ENCODE measurements at places on chromosomes 1 and 21.

DNA sequence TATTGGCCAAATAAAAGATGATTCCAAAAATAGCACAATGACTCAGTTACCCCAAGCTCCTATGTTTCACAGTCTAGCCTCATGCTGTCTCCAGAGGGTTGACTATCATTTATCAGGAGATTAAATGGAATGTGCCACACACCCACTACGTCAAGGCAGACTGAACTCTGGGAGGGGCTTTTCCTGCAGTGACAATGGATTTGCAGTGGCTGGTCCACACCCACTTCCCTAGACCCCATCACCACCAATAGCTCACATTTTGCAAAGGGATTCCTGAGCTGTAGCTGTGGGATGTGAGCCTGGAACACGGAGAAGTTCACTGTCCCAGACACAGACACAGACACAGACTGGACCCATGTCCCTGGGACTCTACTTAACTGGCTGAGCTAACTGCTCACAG, 77.1 kb downstream of the HLCS start:
- peak; percentile 90 for DNase-seq

GRCh38 chr1:199167460-199167859, 528.6 kb downstream of the PTPRC start:
- DNase-seq = no peak

DNA sequence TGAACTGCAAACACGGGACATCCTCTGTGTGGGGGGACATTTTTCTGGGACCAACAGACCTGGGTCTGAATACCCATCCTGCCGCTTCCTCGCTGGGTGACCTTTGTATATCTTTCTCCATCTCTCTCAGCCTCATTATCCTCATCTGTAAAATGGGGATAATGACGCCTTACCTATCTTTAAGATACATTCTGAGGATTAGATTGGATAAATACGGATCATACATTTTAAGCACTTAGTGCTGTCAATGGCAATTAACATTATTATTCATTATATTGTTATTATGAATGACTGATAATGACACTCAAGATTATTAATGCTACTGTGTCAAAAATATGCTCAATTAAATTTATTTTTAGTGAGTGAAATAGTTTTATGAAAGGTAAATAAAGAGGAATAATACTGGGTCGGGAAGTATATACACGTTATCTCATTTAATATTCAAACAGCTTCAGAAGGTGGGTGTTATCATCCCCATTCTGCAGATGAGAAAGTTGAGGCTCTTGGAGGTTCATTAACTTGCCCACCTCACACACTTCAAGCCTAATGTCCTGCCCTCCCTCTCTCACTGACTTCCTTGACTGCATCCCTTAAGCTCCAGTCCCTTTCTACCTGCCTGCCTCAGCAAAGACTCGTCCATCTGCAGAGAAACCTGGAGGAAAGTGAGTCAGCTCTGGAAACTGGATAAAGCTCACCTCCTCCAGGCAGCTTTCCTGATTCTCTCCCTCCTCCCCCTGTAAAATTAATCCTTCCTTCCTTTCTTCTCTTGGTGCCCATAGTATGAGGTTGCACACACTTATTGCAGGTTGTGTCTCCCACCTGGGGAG, 120.7 kb upstream of the JUN start:
- no peak for DNase-seq

DNA sequence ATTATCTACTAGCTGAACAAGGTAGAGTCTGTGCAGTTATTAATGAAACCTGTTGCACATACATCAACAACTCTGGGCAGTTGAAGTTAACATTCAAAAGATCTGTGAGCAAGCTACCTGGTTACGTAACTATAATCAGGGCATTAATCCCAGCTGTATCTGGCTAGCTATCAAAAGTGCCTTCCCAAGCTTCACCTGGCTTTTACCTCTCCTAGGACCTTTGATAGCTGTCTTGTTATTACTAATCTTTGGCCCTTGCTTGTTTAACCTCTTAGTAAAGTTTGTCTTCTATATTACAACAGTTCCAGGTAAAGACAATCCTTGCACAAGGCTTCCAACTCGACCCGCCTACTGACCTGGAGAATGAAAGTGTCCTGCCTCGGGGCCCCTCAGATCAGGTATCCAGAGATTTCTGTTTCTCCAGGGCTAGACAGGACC, 29.6 kb upstream of the SLC6A9 start:
- DNase-seq = no peak

DNA sequence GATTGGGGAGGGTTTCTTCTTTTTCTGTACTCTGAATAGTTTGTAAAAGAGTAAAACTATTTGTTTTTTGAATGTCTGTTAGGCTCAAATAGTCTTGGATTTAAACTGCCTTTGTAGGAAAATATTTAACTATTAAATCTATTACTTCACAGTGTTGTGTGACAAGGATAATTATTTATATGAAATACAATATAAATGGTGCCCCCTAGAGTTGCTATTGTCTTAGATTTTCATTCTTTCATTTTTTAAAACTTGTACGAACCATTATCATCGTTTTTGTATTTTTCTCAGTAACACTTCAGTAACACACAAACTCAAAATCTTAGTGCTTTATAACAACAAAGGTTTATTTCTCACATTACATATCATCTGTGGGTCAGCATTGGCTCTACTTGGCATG, 37.4 kb downstream of the C1orf185 start:
- DNase-seq = no peak

DNA sequence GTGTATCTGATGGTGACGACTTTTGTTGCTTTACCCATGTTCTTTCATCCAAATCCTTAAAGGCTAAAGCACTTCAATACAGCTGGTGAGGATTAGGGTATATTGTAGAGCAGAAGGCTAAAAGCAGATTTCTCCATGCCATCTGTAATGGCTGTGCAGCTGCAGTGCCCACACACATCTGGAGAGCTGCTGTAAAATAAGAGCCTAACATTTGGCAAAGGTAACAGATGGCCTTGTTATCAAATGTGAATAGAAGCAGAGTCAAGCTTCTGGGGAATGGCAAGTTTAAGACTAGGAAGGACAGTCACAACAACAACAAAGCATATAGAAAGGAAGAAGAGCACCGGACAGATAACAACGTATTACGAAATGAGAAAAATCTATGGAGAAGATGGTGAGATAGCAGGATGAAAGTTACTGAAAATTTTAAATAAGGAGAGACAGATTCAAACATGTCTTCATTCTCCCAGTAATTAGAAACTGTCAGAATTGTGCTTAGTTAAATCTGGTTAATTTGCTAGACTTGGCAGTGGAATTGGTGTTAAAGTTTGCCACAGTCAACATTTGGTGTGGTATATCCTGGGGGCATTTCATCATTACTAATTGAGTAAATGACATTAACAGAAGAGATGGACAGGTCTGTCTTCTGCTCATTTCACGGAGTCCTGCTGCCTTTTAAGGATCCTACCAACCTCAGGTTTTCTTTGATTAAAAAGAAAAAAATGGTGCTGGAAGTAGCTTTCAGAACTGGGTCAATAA, 1093.2 kb downstream of the ADGRL2 start:
- no peak for DNase-seq

GRCh38 chr1:10941891-10942541, 70.4 kb upstream of the TARDBP start:
- peak; percentile 19 for DNase-seq

GRCh38 chr1:68429233-68429808, 20.4 kb downstream of the RPE65 start:
- DNase-seq = no peak

GRCh38 chr1:52288286-52288685, 77.7 kb downstream of the CC2D1B start:
- DNase-seq = peak; percentile 57

DNA sequence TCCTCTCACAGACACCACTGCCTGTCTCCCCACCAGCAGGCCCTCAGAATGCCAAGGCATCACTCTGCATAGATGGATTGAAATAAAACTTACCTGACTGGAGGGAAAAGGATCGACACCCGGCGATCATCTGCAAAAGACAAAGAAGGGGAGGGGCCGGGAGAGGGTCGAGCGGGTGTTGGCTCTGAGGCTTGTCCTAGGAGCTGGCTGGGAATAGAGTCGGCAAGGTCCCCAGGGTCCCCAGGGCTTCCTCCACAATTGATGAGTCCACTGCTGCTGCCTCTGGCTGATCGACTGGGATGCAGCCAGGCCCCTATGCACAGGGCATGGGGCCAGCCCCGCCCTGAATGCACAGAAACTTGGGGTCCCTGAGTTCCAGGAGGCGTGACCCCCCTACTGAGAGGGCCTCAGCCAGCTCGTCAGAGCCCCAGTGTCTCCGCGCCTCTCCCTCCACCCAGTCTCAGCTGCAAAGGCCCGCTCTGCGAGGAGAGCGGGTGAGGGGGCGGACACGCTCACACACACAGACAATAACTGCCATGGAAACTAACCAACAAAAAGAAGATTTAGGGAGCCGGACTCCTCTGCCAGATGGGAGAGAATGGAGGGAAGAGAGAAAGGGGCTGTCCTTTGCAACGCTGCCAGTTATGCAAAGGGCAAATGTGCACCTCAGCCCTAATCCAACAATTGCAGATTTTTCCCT, at the start of gene KLHDC8A:
TSS of gene KLHDC8A (minus strand) at position 483 of the 700 bp plus-strand sequence. CDS start 13,318 bp downstream, outside the sequence.
- no peak for DNase-seq

GRCh38 chr1:184622136-184622823, 132.4 kb downstream of the EDEM3 start:
- DNase-seq = peak; percentile 61

- DNase-seq = no peak
Observed at GRCh38 chr1:68800182-68800581, 303.3 kb upstream of the DEPDC1 start.

DNA sequence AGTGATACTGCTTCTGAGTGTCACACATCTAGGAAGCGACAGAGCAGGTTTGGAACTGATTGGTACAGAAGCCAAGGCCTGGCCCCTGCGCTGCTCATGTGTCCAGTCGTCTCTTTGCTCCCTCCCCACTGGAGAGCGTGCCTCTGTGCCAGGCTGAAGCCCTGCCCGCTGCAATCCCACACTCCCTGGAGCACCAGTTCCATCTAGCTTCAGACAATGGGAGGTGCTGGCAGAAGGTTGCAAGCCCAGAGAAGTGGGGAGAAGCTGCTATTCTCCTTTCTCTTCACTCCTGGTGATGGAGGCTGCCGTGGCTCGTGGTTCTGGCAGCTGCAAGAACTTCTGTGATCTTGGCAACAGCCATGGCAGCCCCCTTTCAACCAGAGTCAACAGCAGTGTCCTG, 250.9 kb downstream of the MATN1 start:
- no peak for DNase-seq

DNA sequence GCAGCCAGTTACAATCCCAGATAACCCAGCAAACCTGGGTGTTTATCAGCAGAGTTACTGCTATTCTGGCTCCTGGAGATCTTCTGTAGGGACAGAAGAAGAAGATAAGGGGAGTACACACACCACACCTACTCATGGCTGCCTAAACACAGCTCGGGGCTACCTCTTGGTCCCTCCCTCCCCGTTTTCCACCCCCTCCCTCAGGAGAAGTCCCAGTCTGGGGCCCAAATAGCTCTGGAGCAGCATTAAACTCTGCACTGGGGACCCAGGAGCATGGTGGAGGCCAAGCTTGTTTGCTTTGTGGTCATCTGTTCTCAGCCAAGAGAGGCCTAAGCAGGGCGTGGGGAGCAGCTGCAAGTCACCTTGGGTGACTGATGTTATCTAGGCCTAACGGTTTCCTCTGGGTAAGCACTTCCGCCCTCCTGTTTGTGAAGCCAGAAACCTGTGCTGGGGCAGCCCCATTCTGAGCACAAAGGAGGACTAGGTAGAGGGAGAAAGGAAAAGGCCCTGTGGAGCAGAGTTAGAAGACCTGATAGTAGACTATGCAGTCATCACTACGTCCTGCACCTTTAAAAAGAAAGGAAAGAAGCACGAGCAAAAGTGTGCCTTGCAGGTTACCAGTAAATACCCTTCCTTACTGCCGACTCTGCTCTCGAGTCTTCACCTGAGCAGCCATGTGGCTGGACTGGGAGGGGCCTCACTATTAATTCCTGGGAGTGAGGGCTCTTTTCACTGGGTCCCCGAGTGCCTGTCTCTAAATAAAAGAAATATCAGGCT, 2.0 kb upstream of the RCSD1 start:
- DNase-seq = no peak

- no peak for DNase-seq
Observed at GRCh38 chr21:45410865-45411809, 6.2 kb downstream of the COL18A1 start.

GRCh38 chr1:154998201-154998780, 4.3 kb upstream of the ZBTB7B start:
- no peak for DNase-seq

GRCh38 chr1:89670163-89670562, 37.2 kb downstream of the LRRC8C start:
- peak; percentile 64 for DNase-seq

DNA sequence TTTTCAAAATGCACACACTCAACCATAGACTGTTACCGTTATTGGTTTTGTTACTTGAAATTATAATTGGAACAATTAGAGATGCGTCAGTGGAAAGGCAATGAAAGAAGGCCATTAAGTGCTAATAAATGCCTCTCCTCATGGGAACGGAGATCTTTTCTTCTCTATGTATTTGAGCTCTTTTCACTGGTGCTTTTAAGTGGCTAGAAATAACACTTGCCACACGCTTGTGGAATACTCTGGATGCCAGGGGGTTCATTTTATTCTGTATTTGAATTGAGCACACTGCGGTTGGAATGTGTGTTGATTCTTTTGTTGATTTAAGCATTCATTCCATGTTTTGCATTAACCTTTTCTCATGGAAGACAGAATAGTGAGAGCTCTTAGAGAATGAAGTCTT, 68.4 kb downstream of the DNM3 start:
- DNase-seq = peak; percentile 46

DNA sequence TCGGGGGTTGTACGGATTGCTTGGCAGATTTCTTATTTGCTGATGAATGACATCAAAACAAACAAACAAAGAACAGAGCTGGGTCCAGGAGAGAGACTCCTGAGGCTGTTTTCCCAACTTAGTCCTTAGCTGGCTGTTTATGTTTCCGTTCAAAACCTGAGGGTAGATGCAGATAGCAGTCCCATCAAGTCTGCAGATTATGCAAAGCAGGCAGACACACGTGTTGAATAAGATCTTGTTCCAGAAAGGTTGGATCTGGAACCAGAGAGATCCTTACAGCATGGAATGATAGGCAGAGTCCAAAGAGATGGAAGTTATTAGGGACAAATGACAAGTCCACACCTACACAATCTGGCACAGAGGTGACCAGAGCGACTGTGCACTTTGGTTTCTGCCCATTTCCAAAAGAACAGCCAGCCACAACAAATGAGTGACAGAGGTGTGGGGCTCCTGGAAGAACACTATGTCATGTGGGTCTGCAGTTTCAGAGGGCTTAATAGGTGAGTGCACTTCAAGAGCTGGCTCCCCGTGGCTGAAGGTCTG, 65.5 kb downstream of the MAN1C1 start:
- DNase-seq = no peak

- DNase-seq = no peak
Observed at GRCh38 chr1:215241451-215241850, 158.9 kb downstream of the KCNK2 start.

- no peak for DNase-seq
Observed at GRCh38 chr1:196152975-196153374, 455.3 kb downstream of the KCNT2 start.

DNA sequence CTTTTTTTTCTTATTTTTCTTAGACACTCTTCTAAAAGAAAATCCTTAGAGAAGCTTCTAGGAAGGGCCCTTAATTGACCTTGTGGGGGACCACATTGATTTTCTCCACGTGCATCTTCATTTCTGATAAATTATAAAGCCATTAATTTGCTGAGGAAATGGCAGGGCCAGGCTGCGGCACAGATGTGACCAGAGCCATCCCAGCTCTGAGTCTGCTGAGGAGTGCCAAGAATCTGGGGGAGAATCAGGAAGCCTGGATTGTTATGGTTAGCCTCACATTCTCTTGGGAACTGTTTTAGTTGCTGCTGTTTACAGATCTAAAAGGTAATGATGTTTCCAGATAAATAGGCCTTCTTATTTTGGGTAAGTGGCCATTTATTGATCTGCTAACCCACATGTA, 16.2 kb downstream of the PROX1 start:
- DNase-seq = no peak

- DNase-seq = peak; percentile 97
Observed at GRCh38 chr1:201538612-201539551, at the start of gene NAV1. Gene NAV1 (plus strand): TSS chr1:201539127. CDS start chr1:201622885, 83,758 bp downstream.
